ENCODE measurements at places on chromosomes 2 and 18. TPM values are rescaled to one million over a fixed set of nuclear protein-coding genes. Genes with fewer than 3 reads are reported as not detected.

The DNAJC5G gene
- not detected for total RNA-seq

The SKOR2 gene
- not detected for total RNA-seq

The SAG gene
- total RNA-seq, result 1.3 TPM

DNA sequence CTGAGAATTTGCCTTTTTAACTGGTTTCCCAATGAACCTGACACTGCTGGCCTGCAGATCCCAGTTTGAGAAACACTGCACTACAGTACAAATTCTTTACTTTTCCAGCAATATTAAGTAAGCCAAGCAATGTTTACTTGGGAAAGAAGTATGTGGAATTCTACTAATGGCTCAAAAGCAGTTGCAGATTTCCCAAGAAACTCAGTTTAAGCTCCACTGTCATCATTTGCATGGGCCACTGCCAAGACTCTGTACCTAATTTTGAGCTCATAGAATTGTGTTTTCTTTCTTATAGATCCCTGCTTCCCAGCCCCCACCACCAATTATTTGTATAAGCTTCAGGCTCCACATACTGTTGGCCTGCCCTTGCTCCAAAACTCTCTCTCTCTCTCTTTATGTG lies 676.1 kb downstream of the RNF144A start:
- H3K27me3 ChIP-seq, result peaks cover 4% of the 10 kb centered on the region
- no peak for DNase-seq
- H3K4me1 ChIP-seq, result peaks cover 13% of the 10 kb centered on the region

The TLX2 gene
- total RNA-seq, result 0.94 TPM
